ENCODE measurements at places on chromosomes 6 and 20.

DNA sequence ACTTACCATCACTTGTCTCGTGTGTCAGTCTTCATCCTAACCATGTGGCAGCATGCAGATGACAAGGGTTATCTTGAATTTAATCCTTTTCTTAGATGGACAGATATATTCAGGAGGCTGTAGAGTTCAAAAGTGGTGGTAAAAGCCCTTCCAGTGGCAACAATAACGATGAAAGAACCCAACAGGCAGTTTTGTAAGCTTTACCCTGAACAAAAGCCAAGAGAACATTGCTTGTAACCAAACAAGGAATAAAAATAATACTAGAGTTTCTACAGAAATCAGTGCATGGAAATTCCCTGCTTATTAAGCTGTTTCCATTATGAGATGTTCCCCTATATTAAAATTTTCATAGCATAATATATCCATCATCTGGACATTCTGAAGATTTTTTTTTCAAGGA, 69.7 kb downstream of the PDE7B start:
- no peak for DNase-seq

- no peak for DNase-seq
These were observed 25.5 kb downstream of the IYD start for GRCh38 chr6:150394053-150394898.

- no peak for DNase-seq
These were observed 66.3 kb downstream of the NT5E start for GRCh38 chr6:85516168-85516567.

- DNase-seq: no peak
These were observed 66.7 kb upstream of the SAMD5 start for GRCh38 chr6:147441751-147442150.

DNA sequence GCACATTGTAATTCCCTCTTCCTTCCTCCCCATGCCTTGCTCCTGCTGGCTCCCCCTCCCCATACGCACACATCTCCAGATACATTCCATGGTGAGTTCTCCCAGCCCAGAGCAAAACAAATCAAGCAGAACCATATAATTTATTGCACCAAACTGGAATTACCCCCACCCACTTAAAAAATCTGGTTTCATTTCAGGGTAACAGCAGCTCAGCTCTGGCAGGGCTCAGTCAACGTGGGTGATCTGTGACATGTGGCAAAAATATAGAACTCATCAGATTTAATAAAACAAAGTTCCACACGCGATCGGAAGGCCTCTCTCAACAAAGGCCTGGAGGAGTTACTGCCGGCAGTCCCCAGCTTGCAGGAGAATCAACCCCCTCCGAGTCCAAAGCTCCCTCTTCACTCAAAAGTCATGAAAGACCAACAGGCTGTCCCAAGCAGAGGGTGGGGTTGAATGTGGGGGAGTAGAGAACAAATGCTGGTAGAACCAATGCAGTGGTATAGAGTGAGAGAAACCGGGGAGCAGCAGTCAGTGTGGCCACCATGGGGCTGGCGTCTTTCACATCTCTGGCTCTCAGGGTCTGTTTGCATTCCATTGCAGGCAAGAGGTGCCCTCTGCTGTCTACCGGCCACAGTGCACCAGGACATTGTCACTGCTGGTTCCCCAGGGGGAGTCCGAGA, 323.3 kb upstream of the NT5E start:
- no peak for DNase-seq

- DNase-seq: no peak
These were observed 93.7 kb downstream of the NDUFAF5 start for GRCh38 chr20:13878566-13878965.

DNA sequence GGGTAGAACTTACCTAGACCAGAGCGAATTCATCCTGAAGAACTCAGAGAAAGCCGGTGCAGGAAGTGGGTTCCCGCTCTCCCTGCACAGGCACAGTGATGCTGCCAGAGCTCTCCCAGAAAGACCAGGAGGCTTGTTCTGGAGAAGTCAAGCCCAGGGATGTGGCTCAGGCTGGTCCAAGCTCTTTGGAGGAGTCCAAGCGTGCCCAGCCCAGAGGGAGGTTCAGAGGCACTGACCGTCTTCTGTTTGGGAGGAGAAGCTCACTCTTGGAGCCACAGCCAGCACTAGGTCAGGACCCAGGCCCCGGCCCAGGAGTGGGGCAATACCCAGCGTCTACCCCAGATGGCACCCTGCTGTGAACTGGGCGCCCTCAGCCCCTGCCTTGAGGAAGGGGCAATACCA, 1.5 kb upstream of the PMEPA1 start:
- DNase-seq: no peak

DNA sequence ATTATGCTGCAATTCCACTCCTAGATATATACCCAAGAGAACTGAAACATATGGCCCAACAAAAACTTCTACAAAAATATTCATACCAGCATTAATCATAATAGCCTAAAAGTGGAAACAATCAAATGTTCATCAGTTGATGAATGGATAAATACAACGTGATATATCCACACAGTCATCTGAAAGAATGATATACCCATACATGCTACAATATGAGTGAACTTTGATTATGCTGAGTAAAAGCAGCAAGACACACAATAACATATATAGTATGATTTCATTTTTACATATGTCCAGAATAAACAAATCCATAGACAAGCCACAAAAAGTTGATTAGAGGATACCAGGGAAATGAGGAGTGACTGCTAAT, 30.7 kb downstream of the CDK19 start:
- DNase-seq: no peak

GRCh38 chr20:48679599-48679998, 148.2 kb downstream of the PREX1 start:
- DNase-seq: no peak

DNA sequence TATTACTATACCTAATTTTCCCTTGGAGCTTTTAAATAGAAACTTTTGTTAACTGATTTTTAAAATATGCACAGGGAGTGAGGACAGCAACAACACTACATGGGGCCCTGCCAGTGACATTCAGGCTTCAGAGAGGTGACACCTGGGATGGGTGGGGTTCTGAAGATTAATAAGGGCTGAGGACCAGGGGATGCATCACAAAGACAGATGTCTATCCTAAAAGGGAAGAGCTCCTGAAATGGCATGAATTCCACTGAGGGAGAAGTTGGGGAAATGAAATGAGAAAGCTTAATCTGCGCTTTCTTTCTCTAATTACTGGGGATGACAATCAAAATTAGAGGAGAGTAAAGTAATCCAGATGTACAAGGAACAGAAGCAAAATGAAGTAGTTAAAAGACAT, 162.8 kb downstream of the BTBD9 start:
- no peak for DNase-seq

DNA sequence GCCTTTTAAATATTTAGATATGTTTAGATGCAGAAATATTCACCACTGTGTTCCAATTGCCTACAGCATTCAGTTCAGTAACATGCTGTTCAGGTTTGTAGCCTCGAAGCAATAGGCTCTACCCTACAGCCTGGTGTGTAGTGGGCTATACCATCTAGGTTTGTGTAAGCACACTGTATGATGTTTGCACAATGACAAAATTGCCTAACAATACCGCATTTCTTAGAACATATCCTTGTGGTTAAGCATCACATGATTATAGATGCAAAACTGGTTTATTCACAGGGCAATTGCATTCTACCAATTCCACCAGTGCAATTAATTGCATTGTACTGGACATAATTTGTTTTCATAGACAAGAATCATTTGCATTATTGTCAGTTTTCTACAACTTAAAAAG, 7.9 kb upstream of the SLC22A16 start:
- no peak for DNase-seq

DNA sequence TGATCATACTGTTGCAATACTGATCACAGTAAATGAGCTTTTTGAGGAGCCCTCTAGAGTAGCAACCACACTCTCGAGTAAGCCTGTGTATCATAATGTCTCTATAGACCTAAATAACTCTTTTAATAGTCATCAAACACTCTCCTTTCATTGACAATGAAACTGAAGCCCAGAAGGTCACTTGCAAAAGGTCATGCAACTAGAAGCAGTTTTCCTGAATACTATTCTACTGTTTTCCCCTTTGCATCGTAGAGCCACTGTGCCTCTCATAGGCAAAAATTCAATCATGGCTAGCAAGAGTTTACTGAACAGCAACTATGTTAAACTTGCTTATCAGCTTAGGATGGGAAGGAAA, 105.3 kb downstream of the HIVEP2 start:
- no peak for DNase-seq

DNA sequence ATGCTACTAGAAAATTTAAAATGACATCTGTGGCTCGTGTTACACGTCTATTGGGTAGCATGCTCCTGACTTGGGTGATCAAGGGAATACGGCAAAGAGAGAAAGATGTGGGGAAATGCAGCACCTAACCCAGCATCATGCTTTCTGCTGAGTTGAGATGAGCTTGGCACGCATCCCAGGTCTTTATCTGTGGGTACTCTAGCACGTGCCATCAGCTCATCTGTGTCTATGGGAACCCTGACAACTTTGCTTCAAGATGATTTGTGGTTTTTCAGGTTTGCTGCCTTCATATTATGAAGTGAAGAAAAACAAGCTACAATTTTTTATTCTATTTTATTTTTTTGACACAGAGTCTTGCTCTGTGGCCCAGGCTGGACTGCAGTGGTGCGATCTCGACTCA, 21.0 kb downstream of the RNASET2 start:
- no peak for DNase-seq

DNA sequence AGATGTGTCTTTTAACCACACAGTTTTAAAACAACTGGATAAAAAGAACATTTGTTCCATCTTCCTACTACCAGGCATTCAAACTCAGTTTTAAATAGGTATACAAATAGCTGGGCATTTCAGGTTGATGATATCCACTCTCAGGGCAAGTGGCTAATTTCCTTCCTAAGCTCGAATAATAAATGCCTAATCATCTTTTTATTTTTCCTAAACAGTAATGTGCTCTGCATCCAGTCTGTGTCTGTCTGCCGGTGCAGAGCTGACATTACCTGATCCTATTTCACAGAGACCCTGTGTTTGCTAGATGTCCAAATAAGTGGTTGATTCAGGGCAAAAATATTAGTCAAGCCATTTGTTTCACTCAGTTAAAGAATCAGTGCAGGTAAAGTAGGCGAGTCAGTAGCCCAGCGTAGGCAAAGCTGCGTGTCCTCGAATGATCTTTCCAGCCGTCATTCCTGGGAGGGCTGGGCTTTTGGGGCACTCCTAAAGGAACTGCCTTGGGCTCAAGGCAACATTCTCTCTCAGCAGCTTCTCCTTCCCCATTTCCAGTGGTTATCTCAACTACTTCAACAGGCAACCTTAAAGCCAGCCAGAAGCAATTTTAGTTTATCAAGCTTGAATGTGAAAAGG, 74.2 kb upstream of the BMP2 start:
- DNase-seq: no peak

DNA sequence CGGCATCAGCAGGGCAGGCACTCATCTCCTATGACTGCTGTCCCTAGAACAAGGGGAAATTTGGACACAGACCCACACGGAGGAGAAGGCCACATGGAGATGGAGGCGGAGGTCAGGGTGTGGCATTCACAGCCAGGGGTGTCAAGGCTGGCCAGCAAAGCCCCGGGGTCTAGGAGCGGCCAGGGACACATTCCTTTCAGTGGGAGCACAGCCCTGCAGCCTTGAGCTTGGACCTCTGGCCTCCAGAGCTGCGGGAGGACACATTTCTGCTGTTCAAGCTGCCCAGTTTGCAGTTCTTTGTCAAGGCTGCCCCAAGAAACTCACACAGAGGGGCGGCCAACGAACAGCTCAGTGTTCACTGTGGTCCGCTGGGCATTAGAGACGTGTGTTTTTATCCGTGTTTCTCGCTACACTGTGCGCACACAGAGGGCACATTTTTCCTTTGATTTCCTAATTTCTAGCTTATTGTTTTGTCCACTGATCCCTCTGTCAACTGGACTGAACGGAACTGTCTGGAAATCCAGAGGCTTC, 93.4 kb upstream of the MPC1 start:
- no peak for DNase-seq

GRCh38 chr20:8129211-8129976, 2.7 kb upstream of the PLCB1 start:
- DNase-seq: no peak

GRCh38 chr6:52612336-52613054, 35.6 kb upstream of the TRAM2 start:
- DNase-seq: no peak

DNA sequence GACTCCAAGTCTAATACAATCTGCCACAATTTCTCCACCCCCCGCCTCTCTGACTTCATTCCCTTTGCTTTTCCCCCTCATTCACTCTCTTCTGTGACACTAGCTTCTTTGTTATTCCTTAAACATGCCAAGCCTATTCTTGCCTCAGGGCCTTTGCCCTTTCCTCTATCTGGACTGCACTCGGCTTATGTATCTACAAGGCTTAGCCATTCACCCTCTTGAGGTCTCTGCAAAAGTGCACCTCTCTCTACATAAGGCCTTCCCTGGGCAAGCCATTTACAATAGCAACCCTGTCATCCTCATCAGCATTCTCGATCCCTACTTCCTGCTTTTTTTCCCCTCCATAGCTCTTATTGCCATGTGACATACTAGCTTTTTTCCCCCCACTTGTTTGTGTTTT, 168.9 kb downstream of the PDSS2 start:
- DNase-seq: no peak

GRCh38 chr6:42512579-42512978, 51.2 kb upstream of the UBR2 start:
- DNase-seq: no peak

DNA sequence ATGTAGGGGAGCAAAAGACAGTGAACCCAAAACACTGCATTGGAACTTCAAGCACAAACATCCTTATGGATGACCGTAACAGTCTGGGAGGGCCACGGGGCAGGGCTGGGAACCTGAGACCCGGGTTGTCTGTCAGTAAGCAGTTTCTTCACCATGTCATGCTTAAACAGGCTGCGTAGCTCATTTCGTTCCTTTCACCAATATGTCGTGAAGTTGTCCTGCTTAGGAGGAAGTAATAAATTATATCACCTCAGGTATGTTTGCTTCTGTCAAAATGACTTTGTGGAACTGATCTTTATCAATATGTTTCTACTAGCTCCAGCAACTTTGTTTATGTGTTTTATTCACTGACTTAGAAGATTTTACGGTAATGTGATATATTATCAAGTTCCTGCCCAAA, 12.4 kb upstream of the MAK start:
- DNase-seq: no peak

DNA sequence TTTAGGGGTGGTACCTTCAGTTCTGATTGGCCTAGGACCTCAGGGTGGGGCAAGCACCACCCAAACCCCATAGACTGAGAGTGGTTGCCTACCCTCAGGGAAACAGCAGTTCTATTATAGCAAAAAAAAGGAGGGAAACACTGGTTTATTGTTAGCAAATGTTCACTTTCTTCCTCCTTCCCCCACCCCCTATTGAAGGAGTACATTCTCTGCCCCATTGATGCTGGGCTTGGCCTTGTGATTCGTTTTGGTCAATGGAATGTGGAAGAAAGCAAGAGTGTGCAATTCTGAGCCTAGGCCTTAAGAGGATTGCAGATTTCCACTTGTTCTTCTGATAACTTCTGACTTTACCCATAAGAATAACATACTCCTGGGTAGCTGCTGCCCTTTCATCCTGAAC, 255.8 kb downstream of the NFATC2 start:
- DNase-seq: no peak

DNA sequence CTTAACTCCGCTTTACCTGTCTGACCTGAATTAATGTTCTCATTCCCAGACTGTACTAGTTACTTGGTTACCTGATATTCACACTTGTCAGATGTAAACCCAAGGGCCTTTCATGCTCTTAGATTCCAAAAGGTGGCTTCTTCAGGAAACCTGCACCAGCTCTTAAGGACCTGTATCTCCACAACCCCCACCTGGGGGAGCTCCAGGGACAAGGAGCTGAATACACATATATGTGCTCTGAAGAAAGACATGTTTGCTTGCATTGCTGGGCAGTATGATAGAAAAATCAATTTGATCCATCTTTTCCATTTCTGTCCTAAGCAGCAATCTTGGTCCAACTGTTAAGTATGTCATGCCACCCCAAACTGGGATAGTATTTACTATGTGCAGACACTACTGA, 64.8 kb upstream of the POU3F2 start:
- DNase-seq: no peak

All from stimulated activated CD4-positive, alpha-beta T cell treated with anti-CD3 and anti-CD28 coated beads, TNF-alpha, amount 100 ng/mL, for 1 hour (primary cell).